ENCODE measurements at places on chromosomes 7 and 10. TPM values are rescaled to one million over a fixed set of nuclear protein-coding genes. Genes with fewer than 3 reads are reported as not detected.

DNA sequence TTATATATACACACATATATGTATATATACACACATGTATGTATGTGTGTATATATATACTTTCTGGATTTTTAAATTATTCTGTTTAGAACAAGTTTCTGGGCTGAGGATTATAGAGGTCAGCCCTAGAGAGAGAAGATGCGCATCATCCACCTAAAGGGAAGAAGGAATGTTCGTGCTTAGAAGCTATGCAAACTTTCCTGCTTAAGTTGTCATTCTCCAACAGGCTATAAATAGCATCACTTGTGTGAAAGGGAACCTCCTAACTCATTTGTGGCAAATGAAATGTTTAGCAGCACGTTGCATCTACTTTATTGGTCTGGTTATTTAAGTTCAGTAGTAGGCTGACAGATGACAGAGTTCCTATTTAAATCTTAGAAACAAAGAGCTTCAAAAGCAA lies 23.9 kb upstream of the TPK1 start:
- DNase-seq: no peak

Gene IL15RA
- total RNA-seq: 31.4 TPM

Gene LIPK
- not detected for total RNA-seq

DNA sequence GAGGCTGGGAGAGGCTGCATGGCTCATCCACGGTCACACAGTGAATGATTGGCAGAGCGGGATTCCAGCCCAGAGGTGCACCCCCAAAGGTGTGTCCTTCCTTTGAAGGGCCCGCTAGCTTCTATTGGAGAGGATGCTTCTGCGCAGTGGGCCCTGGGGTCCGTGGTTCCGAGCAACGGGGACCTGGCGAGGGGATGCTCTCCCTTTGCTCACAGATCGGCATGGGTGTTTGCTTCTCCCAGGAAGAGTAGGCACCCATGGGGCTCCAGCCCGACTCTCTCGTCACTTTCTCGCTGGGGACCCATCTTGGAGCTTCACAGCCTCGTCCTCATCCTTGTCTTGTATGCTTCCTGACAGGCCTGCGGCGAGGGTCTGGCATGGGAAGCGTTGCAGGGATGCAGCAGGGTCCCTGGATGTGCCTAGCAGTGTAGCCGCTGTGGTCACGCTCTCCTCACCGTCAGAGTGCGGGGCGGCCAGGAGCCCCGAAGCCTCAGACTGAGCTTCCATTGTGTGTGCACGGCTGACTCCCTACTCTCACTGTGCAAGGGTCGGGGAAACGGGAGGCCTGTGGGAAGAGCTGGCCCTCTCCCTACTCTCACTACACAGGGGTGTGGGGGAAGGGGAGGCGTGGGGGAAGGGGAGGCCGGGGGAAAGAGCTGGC lies 538.5 kb upstream of the FOXK1 start:
- peak; percentile 61 for DNase-seq

DNA sequence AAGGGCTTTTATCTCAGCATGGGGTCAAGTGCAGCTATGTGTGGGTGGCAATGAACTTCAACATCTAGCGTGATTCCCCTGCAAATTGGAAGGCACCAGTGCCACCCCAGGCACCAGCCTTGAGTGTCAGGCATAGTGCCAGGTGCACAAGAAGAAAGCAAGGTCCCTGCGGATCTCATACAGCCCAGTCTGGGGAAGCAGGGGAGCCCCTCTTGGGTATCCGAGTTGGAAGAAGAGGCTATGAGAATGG lies 269.0 kb downstream of the RPS24 start:
- DNase-seq: no peak

DNA sequence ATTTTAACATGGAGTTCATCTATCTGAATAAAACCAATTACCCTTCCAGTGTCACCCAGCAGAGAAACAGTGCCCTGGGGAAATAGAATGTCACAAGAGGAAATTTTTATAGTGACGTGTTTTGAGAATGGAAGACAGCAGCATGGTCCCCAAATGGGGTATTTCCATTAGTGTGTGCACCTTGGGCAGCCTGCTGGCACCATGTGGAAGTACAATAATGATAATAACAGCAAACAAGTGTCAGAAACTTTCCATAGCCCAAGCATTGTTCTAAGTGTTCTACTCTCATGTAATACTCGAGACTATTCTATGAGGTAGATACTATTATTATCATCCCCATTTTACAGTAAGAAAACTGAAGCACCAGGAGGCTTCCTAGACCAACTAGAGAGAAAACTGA lies 2.2 kb upstream of the PDE1C start:
- DNase-seq: no peak

DNA sequence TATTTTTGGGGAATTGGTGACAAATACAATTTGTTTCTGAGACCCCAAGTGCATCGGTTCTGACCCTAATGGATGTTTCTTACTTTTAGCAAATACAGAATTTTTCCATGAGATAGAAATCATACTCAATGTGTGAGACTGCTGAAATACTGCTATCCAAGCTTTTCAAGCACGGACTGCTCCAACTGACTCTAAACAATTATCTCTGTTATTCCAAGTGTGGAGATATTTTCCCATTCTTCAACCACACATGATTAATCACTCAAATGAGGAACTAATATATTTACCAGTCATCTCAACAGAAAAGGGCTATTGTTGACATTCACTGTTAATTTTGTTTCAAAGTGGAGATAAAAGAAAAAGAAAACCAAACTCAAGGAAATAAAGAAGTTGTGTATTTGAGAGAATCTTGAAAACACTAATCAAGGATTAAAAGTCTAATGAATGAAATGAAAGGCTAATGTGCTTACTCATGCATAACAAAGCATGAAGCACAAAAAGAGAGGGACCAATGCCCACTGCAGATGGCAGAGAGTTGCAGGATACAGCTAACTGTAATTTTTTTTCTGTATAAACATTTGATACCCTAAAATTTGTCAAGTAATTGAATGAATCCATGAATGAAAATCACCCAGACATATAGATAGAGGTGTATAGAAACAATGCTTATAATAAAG lies 423.6 kb downstream of the DGKB start:
- no peak for DNase-seq

Gene GRID1
- total RNA-seq: 2.3 TPM

GRCh38 chr7:159012353-159013069 lies 132.2 kb downstream of the VIPR2 start:
- peak; percentile 89 for DNase-seq

Gene CPVL
- 15.7 TPM for total RNA-seq

- no peak for DNase-seq
These were observed 724 bp downstream of the BBIP1 start for GRCh38 chr10:110918269-110918642.

Gene MBLAC1
- total RNA-seq: 2.9 TPM

DNA sequence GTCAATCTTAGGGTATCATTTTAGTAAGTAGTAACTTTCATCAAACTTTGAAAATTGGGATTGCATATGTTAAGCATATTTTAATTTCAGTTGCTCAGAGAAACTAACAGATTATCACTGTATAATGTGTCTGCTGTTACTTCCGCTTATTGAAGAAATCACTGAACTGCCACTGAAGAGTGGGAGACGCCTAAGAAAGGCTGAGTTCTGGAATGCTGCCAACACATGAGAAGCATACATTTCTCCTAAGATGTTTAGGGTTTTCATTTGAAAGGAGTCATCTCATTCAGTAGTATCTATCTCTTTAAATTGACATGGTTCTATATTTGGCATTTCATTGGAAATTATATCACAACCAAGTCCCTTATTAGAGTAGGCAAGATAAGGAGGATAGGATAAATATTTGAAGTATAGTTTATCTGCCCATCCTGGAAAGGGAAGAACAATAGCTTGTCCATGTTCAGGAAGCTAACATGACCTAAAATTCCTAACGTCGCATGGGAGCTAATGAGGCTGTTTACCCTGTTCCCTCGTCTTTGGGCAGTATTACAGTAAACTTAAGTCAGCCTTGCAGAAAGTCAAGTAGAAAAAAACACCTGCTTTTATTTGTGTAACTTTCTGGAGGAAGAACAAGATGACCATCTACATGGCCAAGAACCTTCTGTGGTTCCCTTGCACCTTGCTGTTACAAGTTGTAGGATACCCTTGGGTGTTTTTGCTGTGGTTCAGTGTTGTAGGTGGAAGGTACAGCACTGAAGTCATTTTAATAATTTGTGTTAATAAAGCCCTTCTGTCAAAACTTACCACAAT lies 67.3 kb downstream of the NHLRC2 start:
- no peak for DNase-seq

DNA sequence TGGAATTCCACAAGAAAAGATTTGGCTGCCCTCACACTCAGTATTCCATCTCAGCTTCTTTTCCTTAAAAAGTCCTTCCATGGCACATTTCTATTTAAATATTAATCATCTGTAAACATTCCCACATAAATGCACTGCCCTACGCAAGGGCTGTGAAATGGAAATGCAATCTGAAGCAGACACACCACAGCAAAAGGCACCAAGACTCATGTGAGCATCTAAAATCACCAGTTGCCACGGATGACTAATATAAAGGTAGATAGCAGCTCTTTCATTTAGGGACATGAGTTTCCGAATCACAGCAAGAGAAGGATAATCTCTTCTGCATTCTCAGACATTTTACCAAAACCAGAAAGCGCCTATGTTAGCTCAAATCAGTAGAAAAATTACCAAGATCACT lies 31.6 kb downstream of the COA1 start:
- no peak for DNase-seq

Gene UFSP1
- 3.3 TPM for total RNA-seq

Gene SEMA3A
- total RNA-seq: 2.4 TPM

GRCh38 chr7:129298268-129298893 lies 73.6 kb downstream of the AHCYL2 start:
- DNase-seq: peak; percentile 30

DNA sequence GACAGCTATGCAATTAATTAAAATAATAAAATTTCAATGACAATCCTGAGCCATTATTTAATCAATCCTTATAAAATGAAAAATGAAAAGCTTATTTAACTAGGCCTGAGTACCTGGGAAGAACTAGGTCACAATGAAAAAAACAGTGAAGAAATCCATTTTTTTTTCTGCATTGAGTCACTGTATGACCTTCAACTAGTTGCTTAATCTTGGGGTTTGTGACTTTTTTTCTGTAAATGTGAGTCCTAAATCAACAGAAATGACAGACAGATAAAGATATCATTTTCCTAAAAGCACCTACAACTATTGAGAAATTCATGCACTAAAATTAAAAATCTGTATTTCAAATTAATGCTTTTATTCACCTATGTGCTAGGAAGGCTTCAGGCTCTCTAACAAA lies 96.8 kb downstream of the TMEM26 start:
- no peak for DNase-seq

Gene CHAT
- not detected for total RNA-seq

GRCh38 chr7:22726907-22727713 lies at the start of gene IL6:
IL6 (plus strand) TSS chr7:22727200; CDS start chr7:22727263, 63 bp downstream.
- DNase-seq: peak; percentile 95

Gene AUTS2
- 47.3 TPM for total RNA-seq

- DNase-seq: no peak
These were observed 1.1 kb upstream of the MACC1 start for GRCh38 chr7:20218279-20218678.

Gene FAM107B
- total RNA-seq: 51.5 TPM

DNA sequence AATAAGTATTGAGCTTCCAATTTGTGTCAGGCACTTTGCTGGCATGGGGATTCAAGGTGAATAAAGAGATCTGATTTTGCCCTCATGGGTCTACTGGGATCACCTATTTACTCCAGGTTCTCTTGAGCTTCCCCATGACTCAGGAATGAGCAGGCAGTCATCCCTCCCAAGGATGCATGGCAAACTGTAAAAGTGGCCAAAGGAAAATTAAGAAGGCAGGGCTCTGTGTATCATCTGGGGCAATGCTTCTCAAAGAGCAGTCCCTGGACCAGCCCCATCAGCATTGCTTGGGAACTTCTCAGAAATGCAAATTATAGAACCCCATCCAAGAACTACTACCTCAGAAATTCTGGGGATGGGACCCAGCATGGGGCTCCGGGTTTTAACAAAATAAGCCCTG lies 48.7 kb downstream of the WDFY4 start:
- DNase-seq: no peak

GRCh38 chr10:69684981-69685353 lies 54.9 kb downstream of the FAM241B start:
- no peak for DNase-seq

GRCh38 chr7:84216472-84216871 lies 21.9 kb upstream of the SEMA3A start:
- DNase-seq: no peak

DNA sequence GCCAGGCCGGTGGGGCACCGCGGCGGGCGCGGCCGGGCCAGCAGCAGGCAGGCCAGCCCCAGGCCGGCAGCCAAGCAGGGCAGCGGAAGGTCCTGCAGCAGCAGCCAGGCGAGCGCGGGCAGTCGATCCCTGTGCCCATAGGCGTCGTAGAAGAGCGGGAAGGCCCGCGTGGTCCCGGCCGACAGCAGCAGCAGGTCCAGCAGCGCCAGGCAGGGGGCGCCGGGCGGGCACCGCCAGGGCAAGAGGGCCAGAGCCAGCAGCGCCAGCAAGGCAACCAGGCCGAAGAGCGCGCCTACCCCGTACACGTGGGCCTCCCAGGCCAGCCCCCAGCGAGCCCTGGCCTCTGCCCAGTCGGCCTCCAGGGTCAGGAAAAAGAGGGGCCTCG lies 8.4 kb upstream of the RBM28 start:
- peak; percentile 60 for DNase-seq

GRCh38 chr7:135662123-135662372 lies 266 bp upstream of the STMP1 start:
- DNase-seq: no peak

DNA sequence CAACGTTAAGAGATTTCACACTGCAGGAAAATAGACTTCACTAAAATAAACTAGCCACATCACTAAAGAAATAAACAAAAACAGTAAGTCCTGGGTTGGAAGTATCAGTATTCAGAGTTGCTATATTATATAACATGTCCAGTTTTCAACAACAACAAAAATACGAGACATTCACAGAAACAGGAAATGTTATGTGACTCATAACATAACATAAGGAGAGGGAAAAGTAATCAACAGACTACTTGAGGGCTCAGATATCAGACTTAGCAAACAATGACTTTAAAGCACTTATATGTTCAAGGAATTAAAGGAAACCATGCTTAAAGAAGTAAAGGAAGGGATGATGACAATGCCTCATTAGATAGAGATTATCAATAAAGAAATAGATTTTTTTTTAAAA lies 73.5 kb upstream of the MKLN1 start:
- no peak for DNase-seq

Gene FOXI2
- 0.20 TPM for total RNA-seq

Gene OR2A42
- 0.09 TPM for total RNA-seq

GRCh38 chr7:47347816-47348385 lies 234.0 kb downstream of the TNS3 start:
- DNase-seq: no peak

DNA sequence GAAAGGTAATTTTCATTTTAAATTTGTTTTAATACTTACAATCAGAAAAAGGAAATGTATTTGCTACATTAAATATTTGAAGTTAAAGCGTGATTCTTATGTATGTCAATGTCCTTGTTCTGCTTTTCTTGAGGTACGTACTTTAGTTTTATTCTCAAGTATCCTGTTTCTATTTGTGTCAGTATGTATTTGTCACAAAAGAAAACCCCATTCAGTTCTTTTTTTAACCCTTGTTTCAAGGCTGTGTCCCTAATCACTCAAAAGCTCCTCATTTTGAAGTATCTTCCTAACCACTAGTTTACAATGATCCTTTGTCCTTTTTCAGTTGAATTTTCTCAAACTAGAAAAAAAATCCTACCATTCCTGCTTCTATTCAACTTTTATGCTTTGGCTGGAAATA lies 25.2 kb downstream of the NHLRC2 start:
- DNase-seq: no peak

Data from upper lobe of left lung (tissue), 6 donors.